Inflammatory macrophage treated with lipopolysaccharide for 4 hours (primary cell): ENCODE measurements at places on chromosomes 16 and 17.
A peak's percentile ranks its signal among the peaks of the same experiment; 100 is the strongest.

DNA sequence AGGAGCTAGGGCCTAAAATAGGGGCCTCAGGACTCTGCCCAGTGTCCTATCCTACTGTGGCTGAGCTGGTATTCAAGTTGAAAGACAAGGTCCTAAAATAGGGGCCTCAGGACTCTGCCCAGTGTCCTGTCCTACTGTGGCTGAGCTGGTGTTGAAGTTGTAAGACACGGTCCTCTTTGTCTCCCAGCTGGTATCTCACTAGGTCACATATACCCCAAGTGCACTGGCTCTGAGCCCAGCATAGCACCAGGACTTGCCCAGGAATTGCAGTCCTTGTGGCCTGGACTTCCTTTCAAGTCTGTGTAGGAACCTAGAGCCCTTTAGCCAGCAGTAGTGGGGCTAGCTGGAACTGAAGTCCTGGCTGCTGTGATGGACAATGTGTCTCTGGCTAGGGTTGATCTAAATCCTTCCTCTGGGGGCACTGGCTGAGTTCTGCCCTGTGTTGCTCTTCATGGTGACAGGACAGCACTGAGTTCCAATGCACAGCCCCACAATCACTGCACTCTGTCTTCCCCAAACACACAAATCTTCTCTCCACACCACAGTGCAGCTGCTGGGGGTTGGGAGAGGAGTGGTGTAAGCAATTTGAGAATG lies 260.5 kb downstream of the HAPSTR1 start:
- no peak for DNase-seq

DNA sequence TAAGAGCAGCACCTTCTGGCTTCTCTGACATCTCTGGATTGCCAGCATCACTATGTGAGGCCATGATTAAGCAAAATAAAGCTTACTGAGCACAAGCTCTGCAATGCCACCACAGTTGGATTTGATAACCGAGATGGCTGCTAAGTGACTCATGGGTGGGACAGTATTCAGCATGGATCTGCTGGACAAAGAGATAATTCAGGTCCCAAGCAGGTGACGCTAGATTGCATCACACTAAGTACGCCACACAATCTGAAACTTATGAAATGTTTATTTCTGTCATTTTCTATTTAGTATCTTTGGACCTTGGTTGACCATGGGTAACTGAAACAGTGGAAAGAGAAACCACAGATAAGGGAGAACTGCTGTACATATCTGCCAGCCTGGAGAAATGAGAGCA lies 27.4 kb downstream of the CDRT15 start:
- no peak for DNase-seq

- no peak for DNase-seq
Measured at GRCh38 chr17:41254861-41255260, 323 bp upstream of the KRTAP9-9 start.

DNA sequence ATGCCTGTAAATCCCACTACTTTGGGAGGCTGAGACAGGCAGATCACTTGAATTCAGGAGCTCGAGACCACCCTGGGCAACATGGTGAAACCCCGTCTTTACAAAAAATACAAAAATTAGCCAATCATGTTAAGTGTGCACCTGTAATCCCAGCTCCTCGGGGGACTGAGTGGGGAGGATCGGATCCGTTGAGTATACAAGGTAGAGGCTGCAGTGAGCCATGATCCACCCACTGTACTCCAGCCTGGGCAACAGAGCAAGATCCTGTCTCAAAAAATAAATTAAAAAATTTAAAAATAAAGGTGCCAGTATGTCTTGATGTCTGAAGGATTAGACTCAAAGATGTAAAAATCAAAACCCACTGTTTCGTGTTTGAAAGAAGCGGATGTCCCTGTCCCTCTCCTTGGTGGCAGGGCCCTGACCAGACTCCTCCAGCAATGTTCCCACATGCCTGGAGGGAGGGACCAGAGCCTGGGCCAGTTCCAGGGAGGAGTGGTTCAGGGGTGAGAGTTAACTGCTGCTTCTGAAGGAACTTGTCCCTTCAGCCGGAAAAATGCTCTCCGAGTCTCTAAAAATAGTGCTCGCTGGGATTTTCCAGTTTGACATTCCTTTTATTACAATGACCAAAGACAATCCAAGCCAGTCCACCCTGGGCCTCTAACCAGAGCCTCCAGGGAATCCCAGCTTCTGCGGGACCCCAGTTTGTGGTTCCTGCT lies 9.4 kb upstream of the CMTM4 start:
- DNase-seq, result no peak

DNA sequence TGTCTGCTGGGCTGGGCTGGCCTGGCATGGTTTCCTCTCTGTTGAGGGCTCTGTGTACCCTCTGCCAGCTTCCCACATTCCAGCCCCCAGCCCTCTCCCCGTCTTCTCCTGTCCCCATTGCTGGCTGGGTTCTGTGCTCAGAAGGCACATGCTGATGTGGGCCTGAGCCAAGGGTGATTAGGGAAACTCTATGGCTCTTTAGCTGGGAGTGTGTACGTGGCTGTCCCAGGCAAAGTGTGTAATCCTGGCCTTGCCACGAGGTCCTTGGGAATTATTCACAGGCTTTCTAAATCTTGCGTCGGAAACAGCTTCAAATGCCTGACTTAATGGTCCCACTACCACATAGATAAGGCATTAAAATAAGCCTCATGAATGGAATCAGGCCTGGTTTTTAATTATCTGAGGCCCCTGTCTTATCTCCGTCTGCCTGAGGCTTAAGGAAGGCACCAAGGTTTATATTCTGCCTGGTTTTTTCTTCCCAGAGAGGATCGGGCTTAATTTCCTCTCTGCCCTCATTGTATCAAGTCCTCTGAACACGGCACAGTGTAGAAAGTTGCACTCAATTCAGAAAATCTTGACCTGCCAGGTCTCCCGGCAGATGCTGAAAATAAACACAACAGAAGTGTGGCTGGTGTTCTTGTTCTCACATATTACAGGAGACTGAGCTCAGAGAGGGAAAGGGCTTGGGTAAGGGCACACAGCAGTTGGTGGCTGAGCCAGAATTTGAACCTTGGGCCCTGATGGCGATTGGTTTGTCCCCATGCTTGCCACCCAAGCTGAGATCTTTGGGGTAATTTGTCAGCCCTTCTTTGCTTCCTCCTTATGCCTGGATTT lies 52.9 kb upstream of the LGALS9 start:
- DNase-seq, result no peak

DNA sequence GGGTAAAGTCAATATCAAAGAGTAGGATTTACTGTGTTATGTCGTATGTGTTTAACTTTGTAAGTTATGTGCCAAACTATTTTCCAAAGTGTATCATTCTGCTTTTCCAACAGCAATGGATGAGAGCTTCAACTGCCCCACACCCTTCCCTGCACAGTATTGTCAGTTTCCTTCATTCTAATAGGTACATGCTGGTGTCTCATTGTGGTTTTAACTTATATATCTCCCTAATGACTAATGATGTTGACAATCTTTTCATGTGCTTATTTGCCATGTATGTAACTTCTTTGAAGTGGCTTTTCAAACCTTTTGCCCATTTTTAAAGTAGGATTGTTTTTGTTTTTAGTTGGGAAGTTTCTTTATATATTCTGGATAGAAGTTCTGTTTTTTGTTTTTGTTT lies 3.8 kb downstream of the DDX19B start:
- DNase-seq, result no peak

DNA sequence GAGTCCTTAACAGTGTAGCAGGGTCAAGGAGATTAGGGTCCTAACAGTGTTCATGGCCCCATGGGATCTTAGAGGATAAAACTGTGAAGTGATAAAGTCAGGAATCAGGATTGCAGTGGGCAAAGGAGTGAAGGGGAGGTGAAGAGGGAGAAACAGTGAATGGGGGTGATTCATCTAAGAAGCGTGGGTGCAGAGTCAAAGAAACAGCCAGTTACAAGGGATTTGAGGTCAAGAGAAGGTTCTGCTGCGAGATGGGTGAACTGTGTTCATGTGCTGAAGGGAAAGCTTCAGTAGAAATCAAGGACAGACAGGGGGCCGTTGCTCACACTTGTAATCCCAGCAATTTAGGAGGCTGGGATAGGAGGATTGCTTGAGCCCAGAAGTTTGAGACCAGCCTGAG lies 5.9 kb downstream of the GTF3C1 start:
- no peak for DNase-seq

DNA sequence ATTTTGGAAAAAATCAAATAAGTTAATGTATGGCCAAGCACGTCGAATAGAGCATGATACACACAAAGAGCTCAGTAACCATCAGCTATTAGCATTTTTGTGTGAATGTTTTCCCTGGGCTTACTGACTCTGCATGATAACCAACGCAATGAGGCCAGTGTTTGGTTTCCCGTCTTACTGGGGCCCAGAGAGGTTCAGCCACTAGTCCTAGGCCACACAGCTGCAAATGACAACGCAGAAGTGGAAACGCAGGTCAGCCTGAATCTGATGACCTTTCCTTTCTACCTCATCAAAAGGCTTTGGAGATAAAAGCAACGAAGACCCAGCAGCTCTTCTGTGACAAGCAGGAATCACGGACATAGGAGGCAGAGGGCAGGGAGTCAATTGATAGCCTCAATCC lies 7.2 kb upstream of the CACNG4 start:
- DNase-seq, result no peak

DNA sequence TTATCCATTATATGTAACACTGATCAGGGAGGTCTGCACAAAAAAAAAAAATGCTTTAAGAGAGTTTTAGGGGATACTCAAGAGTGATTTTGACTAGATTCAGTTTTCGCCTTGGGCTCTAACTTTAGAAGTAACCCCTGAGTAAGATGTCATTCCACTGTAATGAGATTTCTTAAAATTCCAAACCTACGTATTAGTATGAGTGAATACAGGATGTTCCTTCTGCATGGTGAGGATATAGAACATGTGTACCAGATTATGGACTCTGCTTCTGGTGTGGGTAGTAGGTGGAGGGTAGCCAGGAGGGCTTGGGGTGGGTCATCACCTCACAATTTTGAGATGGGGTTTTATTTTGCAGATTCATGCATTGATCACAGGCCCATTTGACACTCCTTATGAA lies 4.3 kb downstream of the UBE2Z start:
- DNase-seq, result no peak

- no peak for DNase-seq
Measured at GRCh38 chr17:64230791-64231408, 32.2 kb downstream of the TEX2 start.

- no peak for DNase-seq
Measured at GRCh38 chr17:45131616-45132319, 547 bp downstream of the PLCD3 start.

GRCh38 chr16:83932304-83932703 lies 20.7 kb upstream of the OSGIN1 start:
- no peak for DNase-seq

- DNase-seq, result no peak
Measured at GRCh38 chr16:88458039-88458772, 5.1 kb downstream of the ZFPM1 start.

- no peak for DNase-seq
Measured at GRCh38 chr16:16008666-16009065, 59.2 kb downstream of the ABCC1 start.

GRCh38 chr16:87581857-87582215 lies 20.5 kb upstream of the JPH3 start:
- peak; percentile 60 for DNase-seq

GRCh38 chr17:27956601-27957445 lies 63.7 kb upstream of the LYRM9 start:
- DNase-seq, result no peak

DNA sequence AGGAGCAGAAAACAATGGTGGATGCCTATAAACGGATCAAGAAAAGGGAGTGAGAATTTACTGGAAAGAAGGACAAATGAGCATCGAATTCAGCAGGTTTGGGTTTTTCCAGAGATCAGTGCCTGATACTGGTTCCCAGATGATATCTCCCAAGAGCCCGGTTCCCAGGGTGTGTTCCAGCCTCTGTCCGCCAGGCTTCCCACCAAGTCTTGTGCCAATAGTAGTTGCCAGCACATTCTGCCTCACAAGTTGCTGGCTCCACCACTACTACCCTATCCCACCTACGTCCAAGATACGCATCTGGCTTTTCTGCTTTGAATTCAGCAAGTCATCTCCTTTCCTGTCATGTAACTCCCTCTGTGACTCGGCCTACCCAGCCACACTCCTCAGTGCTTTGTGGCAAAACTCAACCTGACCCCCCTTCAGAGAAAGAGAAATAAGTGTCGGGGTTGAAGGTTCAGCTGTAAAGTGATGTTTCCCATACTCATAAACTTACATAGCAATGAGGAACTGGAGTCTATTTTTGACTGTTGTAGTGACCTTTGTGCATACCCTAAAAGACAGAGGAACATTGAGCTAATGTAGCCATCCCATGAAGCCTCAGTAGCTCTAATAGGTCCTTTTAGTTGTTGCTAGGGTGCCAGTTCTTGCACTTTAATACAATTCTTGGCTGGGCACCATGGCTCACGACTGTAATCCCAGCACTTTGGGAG lies 277.0 kb downstream of the IRX3 start:
- DNase-seq, result no peak

- no peak for DNase-seq
Measured at GRCh38 chr17:2191785-2192184, 111.8 kb downstream of the SMG6 start.

DNA sequence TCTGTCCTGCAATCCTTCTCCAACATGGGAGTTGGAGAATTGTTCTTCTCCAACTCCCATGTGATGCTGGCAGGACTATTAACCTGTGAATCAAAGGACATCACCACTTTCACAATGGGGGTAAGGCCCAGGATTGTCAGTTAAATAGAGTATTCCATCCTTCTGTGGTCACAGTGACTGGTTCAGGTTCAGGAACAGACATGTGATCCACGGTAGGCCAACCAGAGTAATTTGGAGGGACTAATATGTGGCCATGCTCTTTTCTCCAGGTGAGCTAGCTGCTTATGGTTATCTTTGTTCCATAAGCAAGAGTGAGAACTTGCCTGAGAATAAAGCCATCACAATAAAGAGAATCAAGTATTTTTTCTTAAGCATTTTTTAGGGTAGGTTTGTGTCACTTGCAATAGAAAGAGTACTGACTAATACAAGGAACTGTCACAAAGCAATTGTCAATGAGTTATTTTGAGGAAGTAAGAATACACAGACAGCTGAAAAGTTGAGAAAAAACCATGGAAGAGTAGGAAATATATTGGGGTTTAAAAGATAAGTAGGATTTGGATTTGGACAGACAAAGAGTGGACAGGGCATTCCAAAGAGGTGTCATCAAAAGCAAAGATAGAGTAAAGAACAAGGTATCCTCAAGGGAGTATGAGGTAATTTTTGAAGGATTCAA lies 63.4 kb downstream of the BRIP1 start:
- peak; percentile 18 for DNase-seq
